Esophagus muscularis mucosa (tissue), 4 donors: ENCODE measurements at places on chromosomes 2 and 18. TPM values are rescaled to one million over a fixed set of nuclear protein-coding genes. Genes with fewer than 3 reads are reported as not detected.

Gene CROCC2
- not detected for total RNA-seq

DNA sequence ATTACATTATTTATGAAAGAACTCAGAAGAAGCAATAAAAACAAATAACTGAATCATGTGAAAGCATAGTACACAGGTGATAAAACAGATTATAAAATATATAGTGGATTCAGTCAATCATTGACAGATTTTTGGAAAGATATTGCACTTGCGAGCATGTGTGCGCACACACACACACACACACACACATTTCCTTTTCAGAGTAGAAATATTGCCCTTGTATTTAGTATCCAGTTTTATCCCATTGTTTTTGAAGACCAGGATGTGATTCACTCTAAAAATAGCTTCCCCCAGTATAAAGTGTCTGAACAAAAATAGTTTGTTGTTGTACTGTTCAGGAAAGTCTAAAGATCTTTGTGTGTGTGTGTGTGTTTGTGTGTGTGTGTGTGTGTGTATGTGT lies 145.5 kb downstream of the CALCRL start:
- H3K27ac ChIP-seq = no peak overlapping the region
- no peak for DNase-seq
- H3K27me3 ChIP-seq = no peaks in the 10 kb centered on the region
- no peaks in the 10 kb centered on the region for H3K36me3 ChIP-seq
- no peaks in the 10 kb centered on the region for H3K4me1 ChIP-seq

Gene GEN1
- 3.7 TPM for total RNA-seq

Gene NPAS2
- 14.1 TPM for total RNA-seq

Gene LOXHD1
- not detected for total RNA-seq

Gene KLHL41
- total RNA-seq = 0.99 TPM

Gene ZBTB7C
- total RNA-seq = 6.3 TPM

Gene FAM110C
- total RNA-seq = 0.98 TPM

Gene SERPINB11
- total RNA-seq = not detected

DNA sequence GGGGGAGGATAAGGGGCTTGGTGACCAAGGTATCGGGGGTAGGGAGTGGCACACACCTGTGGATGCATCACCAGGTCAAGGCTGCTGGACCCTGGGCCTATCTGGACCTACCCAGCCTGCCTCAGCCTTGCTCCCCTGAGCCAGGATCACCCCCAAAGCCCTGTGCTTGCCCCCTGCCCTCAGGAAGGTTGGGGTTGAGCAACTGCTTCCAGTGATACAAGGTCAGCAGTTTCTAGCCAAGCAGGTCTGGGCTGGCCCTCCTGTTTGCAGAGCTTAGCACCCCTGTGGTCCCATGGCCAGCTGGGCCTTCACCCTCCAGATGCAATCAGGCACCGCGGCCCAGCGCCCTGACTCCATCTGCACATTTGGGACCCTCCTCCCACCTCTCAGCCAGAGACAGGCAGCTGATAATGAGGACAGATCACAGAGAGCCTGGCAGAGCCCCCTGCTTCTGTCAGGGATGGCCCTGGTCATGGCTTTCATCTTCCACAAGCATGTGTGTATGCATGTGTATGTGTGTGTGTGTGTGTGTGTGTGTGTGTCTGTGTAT lies 154.6 kb downstream of the TFCP2L1 start:
- H3K27ac ChIP-seq = no peak overlapping the region
- no peaks in the 10 kb centered on the region for H3K27me3 ChIP-seq
- no peak for DNase-seq
- H3K4me1 ChIP-seq = no peaks in the 10 kb centered on the region
- no peak overlapping the region for H3K4me3 ChIP-seq
- no peaks in the 10 kb centered on the region for H3K36me3 ChIP-seq

Gene UGT1A5
- total RNA-seq = not detected

GRCh38 chr2:219218217-219218731 lies 484 bp downstream of the ABCB6 start:
- peaks cover 28% of the 10 kb centered on the region for H3K4me1 ChIP-seq
- H3K27me3 ChIP-seq = no peaks in the 10 kb centered on the region
- H3K27ac ChIP-seq = peak overlapping the region; percentile 90
- peaks cover 69% of the 10 kb centered on the region for H3K36me3 ChIP-seq

- H3K27me3 ChIP-seq = no peaks in the 10 kb centered on the region
- no peak overlapping the region for H3K27ac ChIP-seq
- DNase-seq = no peak
- H3K4me1 ChIP-seq = no peaks in the 10 kb centered on the region
- H3K36me3 ChIP-seq = no peaks in the 10 kb centered on the region
Observed at GRCh38 chr2:88250404-88250803, 80.3 kb downstream of the THNSL2 start.

DNA sequence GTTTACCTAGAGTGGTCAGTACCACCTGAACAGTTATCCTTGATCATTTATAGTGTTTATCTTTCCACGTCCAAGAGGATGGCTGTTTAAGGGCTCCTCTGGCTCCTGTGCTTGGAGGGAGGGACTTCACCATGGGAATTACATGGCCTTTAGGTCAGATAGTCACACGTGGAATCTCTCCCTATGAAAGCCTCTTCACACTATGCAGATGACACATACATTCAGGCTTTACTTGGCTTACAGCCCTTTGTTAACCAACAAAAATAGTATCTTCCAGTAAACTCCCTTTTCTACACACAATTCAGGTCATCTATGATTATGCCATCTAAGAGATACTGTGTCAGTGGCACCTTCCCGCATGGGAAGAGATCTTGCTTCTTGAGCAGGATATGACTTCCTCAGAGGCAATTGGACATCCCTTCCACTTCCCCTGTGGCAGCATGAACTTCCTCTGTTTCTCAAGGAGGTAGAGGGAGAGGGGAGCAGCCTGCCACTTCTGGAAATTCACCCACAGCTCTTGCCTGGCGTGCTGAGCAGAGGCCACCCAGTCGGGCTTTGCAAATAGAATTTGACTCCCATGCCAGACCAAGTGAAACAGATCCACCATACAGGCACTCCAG lies 53.5 kb downstream of the COLEC12 start:
- H3K4me1 ChIP-seq = peaks cover 35% of the 10 kb centered on the region
- H3K27ac ChIP-seq = no peak overlapping the region
- H3K27me3 ChIP-seq = no peaks in the 10 kb centered on the region
- peaks cover 4% of the 10 kb centered on the region for H3K36me3 ChIP-seq
- DNase-seq = no peak

DNA sequence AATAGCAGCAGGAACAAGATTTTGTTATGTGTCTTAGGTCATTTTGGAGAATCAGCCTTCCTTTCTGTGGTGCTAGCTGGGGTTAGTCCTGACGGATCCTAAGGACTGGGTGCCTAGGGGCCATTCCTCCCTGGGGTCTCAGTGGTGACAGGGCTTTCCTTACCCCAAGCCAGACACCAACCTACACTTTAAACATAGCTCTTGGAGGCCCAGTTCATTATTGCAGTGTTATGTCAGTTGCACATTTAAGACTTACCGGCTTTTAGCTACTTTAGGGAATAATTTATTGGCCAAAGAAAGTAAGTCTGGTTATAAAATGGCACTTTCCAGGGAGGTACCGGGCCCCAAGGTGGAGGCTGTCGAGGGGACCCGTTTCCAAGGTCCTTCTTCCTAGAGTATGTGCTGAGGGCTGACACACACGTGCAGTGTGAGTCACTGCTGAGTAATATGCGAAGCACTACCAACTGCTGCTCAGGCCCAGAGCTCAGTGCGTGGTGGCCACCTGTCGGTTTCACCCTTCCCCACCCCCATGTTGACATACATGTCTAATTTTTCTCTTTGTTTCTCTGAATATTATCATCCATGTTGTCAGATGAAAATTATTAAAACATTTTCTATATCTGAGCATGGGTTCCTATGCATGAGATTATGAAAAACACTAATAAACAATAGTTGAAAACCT lies 37.0 kb upstream of the GRHL1 start:
- no peak overlapping the region for H3K27ac ChIP-seq
- H3K4me3 ChIP-seq = no peak overlapping the region
- no peaks in the 10 kb centered on the region for H3K4me1 ChIP-seq
- no peaks in the 10 kb centered on the region for H3K27me3 ChIP-seq
- peaks cover 23% of the 10 kb centered on the region for H3K36me3 ChIP-seq
- no peak for DNase-seq

GRCh38 chr18:22698711-22699110 lies 234.4 kb upstream of the RBBP8 start:
- DNase-seq = no peak
- H3K4me1 ChIP-seq = peaks cover 31% of the 10 kb centered on the region
- no peaks in the 10 kb centered on the region for H3K36me3 ChIP-seq
- no peaks in the 10 kb centered on the region for H3K27me3 ChIP-seq

GRCh38 chr2:54881759-54882158 lies 158.3 kb downstream of the EML6 start:
- no peaks in the 10 kb centered on the region for H3K4me1 ChIP-seq
- no peaks in the 10 kb centered on the region for H3K36me3 ChIP-seq
- DNase-seq = no peak
- H3K27me3 ChIP-seq = no peaks in the 10 kb centered on the region

DNA sequence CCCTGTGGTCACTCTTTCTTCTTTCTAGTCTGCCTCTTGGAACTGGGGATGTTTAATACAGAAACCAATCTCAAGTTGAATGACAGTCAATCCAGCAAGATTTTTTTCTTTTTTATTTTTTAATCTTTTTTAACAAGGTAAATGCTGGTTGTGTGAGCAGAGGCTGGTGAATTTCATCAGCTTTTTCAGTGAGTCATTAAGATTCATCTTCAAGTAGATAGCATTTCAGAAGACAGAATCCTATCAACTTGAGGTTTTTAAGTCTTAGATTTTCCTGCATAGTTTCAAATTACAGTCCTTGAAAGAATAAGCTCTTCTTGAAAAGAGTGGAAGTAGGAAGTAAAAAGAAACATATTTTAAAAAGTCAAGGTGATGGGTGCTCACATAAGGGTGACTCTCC lies 12.4 kb downstream of the SLC8A1 start:
- no peaks in the 10 kb centered on the region for H3K36me3 ChIP-seq
- no peaks in the 10 kb centered on the region for H3K27me3 ChIP-seq
- H3K27ac ChIP-seq = no peak overlapping the region
- peaks cover 48% of the 10 kb centered on the region for H3K4me1 ChIP-seq
- no peak for DNase-seq

- H3K27ac ChIP-seq = no peak overlapping the region
- no peaks in the 10 kb centered on the region for H3K27me3 ChIP-seq
- no peaks in the 10 kb centered on the region for H3K36me3 ChIP-seq
- H3K4me3 ChIP-seq = no peak overlapping the region
Observed at GRCh38 chr18:50334546-50335152, 40.2 kb upstream of the SKA1 start.

- H3K27me3 ChIP-seq = no peaks in the 10 kb centered on the region
- no peak for DNase-seq
- H3K27ac ChIP-seq = no peak overlapping the region
- H3K4me3 ChIP-seq = no peak overlapping the region
- H3K4me1 ChIP-seq = no peaks in the 10 kb centered on the region
- no peaks in the 10 kb centered on the region for H3K36me3 ChIP-seq
Observed at GRCh38 chr18:76275727-76276313, 219.2 kb downstream of the ZNF516 start.

DNA sequence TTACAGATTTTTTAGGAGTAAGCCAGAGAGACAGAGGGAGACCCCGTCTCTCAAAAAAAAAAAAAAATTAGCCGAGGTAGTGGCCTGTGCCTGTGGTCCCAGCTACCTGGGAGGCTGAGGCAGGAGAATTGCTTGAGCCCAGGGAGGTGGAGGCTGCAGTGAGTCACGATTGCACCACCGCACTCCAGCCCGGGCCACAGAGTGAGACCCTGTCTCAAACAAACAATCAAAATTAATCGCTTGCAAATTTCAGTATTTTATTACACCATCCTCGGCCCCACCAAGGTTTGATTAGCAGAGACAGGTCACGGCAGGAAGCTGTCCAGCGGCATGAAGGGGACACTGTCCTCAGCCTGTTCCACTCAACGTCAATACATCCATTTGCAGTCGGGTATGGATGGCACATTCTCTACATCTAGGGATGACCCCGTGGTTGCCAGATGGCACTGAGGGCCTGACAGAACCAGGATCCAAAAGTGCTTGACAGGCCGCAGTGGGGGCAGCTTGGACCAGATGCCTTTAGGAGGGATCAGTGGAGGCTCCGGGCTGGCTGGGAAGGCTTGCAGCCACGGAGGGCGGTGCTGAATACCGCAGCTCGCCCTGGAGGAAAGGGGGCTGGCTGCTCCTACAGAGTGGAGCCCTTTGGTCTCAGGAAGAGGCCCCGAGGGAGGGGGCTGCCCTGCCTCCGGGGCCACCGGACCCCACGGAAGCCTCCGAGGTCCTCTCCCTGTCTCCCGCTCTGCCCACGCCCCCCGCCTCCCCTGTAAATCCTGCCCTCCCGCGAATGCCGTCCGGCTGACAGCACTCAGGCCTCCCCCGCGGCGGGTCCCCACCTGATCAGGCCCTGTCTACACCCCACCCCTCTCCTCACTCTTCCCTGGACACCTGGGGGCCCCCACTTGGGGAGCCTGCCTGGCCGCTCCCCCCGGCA lies 13.1 kb downstream of the ASPRV1 start:
- DNase-seq = no peak
- no peak overlapping the region for H3K27ac ChIP-seq
- H3K4me1 ChIP-seq = no peaks in the 10 kb centered on the region
- peak overlapping the region; percentile 24 for H3K4me3 ChIP-seq
- H3K36me3 ChIP-seq = peaks cover 3% of the 10 kb centered on the region

GRCh38 chr2:176454893-176455815 lies 185.9 kb downstream of the MTX2 start:
- H3K4me3 ChIP-seq = no peak overlapping the region
- peaks cover 8% of the 10 kb centered on the region for H3K4me1 ChIP-seq

GRCh38 chr2:181646415-181646987 lies 10.4 kb downstream of the CERKL start:
- no peaks in the 10 kb centered on the region for H3K4me1 ChIP-seq
- H3K27ac ChIP-seq = no peak overlapping the region

DNA sequence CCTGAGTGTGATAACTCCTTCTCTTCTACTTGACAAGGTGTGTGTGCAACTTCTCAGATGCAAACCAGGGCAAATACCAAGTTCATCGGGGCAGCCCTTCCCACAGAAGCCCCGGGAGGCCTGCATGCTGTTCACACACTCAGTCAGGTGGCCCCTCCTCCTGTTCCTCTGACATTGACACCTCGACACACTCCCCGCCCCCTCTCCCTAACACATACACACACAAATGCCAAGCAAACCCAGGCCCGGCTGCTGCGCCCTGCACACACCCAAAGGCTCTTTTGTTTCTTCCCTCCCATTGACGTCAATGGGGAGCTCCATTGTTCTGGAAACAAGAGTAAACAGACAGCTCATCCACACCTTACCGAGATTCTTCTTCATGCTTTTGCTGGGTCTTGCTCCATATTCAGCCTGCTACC lies 1.7 kb upstream of the PER2 start:
- H3K4me1 ChIP-seq = peaks cover 48% of the 10 kb centered on the region
- H3K27me3 ChIP-seq = no peaks in the 10 kb centered on the region
- H3K27ac ChIP-seq = peak overlapping the region; percentile 96
- DNase-seq = no peak
- H3K36me3 ChIP-seq = no peaks in the 10 kb centered on the region
- no peak overlapping the region for H3K4me3 ChIP-seq

Gene DYSF
- total RNA-seq = 40.7 TPM

DNA sequence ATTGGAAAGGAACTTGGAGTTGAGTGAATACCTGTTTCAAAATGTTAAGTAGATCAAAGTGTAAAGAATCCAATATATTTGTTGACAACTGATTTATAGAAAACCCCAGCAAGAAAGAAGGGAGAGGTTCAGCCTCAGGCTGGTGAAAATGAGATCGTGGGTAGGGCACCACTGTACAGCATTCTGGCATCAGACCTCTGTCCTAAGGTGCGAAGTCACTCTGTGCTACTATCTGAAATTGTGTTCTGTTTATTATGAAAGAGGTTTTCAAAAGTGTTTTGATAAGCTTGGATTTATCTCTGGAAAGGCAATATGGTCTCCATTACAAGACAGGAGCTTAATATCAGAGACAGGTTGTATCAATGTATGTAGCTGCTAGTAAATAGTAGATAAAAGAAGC lies 80.5 kb upstream of the MAP4K3 start:
- no peaks in the 10 kb centered on the region for H3K36me3 ChIP-seq
- H3K4me1 ChIP-seq = peaks cover 59% of the 10 kb centered on the region
- no peak for DNase-seq
- H3K27ac ChIP-seq = peak overlapping the region; percentile 74
